Panc1 (cell line): ENCODE measurements at places on chromosomes 5 and 9.

GRCh38 chr9:113590991-113591898 lies 127.7 kb downstream of the RGS3 start:
- DNase-seq, result no peak

DNA sequence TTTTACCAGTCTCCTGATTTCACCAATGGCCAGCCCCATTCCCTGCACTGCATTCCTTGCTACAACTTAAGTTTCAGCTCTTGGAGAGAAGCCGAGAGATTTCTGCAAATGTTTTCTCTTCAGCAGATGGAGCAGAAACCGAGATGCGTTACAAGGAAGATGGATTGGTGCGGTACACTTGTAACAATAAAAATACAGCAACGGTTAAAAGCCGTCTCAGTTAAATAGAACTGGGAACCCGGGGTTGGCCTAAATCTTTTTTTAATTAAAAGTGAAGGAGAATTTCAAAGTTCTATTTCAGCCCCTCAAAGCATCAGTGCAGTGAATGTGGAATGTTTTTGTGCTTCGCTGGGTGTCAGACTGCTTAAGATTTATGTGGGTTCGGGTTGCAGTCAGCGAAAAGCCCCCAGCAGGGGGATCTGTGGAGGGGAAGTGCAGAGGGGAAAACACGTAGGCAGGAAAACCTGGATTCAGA lies 19.8 kb downstream of the BRINP1 start:
- no peak for DNase-seq

- no peak for DNase-seq
Observed at GRCh38 chr9:107312376-107313050, 29.4 kb downstream of the RAD23B start.

DNA sequence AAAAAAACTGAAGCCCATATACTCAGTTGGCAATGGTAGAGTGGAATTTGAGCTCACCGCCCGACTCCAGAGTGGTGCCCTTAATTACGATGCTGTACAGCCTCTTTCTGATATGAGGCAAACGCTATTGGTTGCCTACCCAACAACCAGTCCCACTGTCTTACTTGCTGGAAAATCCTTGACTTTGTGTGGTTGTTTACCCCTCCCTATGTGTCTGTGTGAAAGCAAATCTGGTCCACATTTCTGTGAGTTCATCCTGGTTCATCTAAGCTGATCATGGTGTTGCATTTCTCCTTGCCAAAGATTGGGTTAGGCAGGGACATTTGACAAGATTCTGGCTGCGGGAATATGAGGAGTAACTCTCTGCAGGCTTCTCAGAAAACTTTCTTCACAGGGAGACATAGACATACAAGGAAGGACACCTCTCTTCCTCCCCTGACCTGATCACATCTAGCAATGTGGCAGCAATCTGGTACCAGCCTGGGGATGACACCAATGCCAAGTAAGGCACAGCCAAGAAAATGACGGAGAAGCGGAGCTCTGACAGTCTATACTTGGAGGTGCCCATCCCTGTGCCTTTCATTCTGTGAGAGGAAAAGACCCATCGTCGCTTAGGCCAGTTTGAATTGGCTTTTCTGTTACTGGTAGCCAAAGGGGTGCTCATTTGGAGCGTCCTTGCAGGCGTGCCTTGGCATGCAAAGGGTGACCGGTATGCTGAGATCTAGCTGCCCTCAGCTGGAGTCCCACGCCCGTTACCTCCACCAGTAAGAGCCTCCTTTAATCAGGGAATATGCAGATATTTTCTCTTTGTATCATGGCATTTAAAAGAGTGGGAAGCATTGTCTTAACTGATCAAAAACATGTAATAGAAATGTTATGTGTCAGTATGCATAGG lies 124.3 kb downstream of the AOPEP start:
- no peak for DNase-seq

GRCh38 chr5:118637947-118638670 lies 350.2 kb downstream of the DTWD2 start:
- DNase-seq, result no peak

DNA sequence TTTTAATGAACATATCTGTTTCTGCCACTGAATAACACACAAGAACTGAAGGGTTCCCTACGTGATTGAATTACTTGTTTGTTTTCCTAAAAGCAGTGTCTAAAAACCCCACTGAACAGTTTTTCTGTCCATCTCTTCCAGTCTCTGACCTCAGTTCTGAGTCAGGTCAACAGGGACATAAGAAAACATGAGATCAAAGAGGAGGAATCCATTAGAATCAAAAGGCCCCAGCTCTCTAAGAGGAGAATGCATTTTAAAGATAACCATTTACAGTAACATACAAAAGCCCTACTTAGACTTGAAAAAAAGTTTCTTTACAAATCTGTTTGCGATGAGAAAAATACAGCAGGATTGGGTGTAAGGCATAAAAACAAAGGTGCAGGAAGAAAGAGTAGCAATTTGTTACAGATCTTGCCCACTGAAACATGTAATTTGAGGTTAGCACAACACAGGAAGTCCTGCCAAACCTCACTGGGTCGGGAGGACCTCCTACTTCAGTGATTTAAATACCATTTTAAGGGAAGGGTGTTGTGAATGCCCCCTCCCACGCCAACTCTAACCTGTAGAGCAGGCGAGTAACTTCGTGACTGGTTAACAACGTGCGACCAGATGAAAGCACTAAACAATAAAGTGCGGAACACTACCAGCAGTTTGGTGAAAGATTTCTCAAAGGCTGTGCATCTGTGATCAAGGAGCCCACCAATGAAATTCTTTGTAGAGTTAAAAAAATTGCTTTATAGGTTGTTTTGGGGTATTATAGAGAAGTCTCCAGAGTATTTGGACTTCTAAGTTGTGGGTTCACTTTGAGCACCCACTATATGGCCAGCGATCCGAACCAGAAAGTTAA lies 1.3 kb downstream of the QSOX2 start:
- DNase-seq, result no peak

- DNase-seq, result no peak
Observed at GRCh38 chr9:96581786-96582185, 37.9 kb downstream of the CDC14B start.

DNA sequence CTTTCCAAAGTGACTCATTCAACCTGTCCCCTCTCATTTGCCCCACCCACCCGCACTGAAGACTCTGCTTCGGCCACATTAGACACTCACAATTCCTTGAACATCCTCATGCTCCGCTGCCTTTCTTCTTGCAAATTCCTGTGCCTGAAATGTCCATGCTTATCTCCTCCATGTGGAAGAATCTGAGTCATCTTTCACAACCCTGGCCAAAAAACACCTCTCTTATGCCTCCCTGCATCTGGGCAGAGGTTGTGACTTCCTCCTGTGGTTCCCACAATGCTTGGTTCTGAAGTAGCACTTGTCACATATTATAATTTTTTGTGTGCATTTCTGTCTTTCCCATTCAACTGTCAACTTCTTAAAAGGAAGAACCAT lies 238.6 kb downstream of the ENC1 start:
- no peak for DNase-seq

DNA sequence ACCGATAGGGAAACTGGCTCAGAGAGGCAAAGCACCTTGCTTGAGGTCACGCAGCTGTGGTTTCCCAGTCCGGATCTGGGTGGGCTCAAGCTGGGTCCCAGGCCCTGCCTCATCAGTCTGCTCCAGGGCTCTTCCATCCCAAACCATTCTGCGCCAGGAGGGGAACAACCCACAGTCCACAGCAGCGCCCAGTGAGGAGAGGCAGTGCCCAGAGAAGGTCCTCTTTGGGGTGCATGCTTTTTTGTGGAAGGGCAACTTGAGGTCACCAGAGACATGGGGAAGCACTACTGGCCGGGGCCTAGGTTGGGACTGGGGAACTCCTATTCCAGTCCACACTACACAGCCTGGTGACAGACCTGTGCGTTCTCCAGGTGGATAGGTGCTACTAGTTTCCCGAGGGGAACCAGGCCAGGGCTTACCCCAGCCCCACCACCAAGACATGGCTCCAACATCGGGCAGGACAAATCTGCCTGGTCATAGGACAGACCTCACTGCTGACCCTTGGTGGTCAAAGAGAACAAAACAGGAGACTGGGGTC lies 62.5 kb upstream of the RNF130 start:
- DNase-seq, result no peak

DNA sequence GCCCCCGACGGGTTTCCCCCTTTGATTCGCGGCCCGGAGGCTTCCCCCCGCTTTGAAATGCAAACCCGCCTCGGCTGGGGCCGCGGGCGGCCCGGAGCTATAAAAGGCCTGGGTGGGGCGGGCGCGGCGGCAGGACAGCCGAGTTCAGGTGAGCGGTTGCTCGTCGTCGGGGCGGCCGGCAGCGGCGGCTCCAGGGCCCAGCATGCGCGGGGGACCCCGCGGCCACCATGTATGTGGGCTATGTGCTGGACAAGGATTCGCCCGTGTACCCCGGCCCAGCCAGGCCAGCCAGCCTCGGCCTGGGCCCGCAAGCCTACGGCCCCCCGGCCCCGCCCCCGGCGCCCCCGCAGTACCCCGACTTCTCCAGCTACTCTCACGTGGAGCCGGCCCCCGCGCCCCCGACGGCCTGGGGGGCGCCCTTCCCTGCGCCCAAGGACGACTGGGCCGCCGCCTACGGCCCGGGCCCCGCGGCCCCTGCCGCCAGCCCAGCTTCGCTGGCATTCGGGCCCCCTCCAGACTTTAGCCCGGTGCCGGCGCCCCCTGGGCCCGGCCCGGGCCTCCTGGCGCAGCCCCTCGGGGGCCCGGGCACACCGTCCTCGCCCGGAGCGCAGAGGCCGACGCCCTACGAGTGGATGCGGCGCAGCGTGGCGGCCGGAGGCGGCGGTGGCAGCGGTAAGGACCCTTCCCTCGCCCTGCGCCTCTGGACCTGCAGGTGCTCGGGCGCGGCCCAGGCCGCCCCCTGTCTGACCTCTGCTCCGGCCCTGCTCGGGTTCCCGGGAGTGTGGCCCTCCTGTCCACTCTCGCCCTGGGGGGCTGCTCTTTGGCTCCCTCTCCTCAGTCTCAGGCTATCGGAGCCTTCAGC lies at the start of gene CDX1:
CDX1 (plus strand) TSS at position 129 of the 862 bp plus-strand sequence; CDS start at position 228, 99 bp downstream.
- no peak for DNase-seq

GRCh38 chr9:114157516-114158176 lies 2.3 kb downstream of the COL27A1 start:
- no peak for DNase-seq

GRCh38 chr9:87290241-87291052 lies 207.2 kb upstream of the DAPK1 start:
- no peak for DNase-seq

- no peak for DNase-seq
Observed at GRCh38 chr5:14708551-14708950, 44.0 kb downstream of the OTULIN start.

DNA sequence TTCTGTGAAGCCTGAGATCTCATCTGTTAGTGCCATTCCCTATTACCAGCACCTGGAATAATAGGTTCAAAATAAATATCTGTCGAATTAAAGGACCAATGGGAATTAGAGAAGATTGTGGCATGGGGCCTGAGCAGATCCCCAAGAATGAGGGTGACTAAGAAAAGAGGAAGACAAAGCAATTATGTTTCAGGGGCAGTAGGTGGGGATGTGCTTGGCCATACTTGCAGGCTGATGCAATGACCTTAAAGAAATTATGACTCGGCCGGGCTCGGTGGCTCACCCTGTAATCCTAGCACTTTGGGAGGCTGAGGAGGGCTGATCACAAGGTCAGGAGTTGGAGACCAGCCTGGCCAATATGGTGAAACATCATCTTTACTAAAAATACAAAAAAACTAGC lies 562.8 kb downstream of the PTPRD start:
- DNase-seq, result no peak

DNA sequence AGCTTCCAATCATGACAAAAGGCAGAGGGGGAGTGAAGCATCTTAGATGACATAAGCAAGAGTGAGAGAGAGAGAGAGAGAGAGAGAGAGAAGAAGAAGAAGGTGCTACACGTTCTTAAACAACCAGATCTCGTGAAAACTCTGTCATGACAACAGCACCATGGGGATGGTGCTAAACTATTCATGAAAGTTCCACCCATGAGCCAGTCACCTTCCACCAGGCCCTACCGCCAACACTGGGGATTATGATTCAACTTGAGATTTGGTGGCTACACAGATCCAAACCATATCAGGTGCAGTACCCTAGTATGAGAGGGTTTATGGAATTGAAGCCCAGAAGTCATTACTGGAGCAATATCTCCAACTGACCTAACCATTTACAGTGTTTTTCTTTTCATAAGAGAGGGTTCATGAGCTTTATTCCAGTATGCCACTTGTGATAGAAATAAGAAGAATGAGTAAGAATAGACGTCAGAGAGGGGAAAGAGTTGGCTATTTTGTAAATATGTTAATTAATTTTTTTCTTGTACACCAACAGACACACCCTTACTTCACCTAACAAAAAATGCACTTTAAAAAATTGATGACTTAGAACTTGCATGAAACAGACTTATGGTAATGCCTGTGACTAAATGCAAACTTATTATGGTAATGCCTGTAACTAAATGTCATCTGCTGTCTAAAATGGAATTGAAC lies 680.4 kb upstream of the ITGA1 start:
- DNase-seq, result no peak

GRCh38 chr5:14900693-14901461 lies 29.3 kb upstream of the ANKH start:
- DNase-seq, result no peak

DNA sequence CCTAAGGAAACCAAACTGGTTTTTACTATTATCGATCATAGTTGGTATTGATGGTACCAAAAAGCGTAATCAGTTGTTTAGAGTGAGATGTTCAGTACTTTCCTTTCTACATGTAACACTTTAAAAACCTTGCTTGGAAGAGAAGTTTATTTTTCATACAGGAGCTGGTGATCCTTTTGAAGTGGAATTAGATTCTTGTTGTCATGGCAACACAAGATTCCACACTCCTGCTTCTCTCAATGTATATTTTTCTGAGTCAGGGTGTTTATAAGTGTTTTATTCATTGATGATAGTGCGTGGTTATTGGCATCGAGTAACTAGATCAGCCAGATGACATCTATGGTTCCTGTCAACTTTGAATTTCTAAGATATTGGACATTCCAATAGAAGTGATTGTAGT lies 181.1 kb upstream of the CHD1 start:
- DNase-seq, result no peak

DNA sequence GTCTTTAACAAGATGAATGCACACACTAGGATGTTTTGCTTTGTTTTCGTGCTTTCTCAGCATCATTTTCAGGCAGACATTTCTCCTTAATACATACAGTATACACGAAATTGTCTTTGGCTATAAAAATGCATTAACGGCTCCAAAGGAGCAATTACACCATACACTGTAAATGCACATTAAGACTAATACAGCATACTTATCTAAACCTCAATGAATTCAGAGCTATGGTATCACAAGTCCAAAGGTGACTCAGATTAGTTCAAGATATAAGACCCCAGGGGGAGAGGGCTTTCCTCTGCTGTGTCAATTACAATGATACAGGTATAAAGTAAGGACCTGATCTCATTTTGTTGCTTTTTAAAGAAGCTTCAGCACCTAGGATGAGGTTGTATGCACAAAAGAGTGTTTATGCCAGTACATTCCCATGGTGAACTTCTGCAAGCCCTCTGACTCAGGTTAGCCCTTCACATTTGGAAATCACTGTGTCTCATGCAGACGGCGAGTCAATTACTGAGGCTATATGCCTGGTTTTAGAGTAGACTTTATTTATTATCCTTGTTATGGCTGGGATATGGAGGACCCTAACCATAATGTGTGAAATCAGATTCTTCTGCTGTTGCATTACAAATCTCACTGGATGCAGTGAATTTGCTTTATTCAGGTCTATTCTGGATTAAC lies 233.3 kb downstream of the ZNF608 start:
- DNase-seq, result no peak

GRCh38 chr5:127892467-127893207 lies 189.4 kb downstream of the CCDC192 start:
- no peak for DNase-seq

GRCh38 chr5:97165726-97166125 lies 17.3 kb downstream of the RIOK2 start:
- DNase-seq, result no peak
